ENCODE measurements at places on chromosomes 3 and 15. TPM values are rescaled to one million over a fixed set of nuclear protein-coding genes. Genes with fewer than 3 reads are reported as not detected.

The CYP11A1 gene
- not detected for total RNA-seq

The SCAMP5 gene
- total RNA-seq = 24.1 TPM

The PRR20G gene
- total RNA-seq = not detected

The HRG gene
- total RNA-seq = not detected

DNA sequence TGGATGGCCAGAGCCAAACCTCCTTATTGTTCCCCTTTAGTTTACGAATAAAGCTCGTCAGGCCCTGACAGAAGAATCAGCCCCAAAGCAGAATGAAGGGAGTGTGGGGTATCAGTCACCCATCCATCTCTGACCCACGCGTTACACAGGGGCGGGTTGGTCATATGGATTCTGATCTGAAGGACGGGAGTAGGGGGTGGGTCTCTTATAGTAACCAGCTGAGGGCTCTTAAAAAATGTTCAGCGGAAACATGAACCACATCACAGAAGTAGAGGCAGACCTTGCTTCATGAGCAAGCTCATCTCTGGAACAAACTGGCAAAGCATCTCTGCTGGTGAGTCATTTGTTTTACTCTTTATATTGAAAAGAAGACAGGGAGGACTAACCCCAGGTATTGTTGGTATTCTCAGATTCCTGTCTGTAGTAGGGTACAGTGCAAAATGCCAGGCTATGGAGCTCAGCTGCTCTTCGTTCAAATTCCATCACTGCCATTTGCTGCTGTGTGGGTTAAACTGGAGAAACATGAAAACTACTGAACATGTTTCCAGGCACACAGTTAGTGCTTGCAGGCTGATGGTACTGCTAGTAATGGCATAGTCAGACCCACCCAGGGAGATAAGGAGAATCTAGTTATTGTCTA is at the start of gene CXCR6:
CXCR6 (plus strand) TSS at position 258 of the 640 bp plus-strand sequence. CDS start 3,018 bp downstream, outside the sequence.
- no peaks in the 10 kb centered on the region for H3K27me3 ChIP-seq
- H3K36me3 ChIP-seq = peaks cover 22% of the 10 kb centered on the region
- H3K4me1 ChIP-seq = no peaks in the 10 kb centered on the region
- H3K4me3 ChIP-seq = no peak within 1 kb of the TSS
- no peak within 1 kb of the TSS for H3K27ac ChIP-seq

Data from osteocyte (in vitro differentiated cells).